AG04450 (cell line): ENCODE measurements at places on chromosomes 2 and 18.

GRCh38 chr2:72037261-72037666 is 110.4 kb downstream of the CYP26B1 start:
- DNase-seq: no peak

- no peak for DNase-seq
These were observed 371.5 kb upstream of the SETBP1 start for GRCh38 chr18:44309185-44309584.

DNA sequence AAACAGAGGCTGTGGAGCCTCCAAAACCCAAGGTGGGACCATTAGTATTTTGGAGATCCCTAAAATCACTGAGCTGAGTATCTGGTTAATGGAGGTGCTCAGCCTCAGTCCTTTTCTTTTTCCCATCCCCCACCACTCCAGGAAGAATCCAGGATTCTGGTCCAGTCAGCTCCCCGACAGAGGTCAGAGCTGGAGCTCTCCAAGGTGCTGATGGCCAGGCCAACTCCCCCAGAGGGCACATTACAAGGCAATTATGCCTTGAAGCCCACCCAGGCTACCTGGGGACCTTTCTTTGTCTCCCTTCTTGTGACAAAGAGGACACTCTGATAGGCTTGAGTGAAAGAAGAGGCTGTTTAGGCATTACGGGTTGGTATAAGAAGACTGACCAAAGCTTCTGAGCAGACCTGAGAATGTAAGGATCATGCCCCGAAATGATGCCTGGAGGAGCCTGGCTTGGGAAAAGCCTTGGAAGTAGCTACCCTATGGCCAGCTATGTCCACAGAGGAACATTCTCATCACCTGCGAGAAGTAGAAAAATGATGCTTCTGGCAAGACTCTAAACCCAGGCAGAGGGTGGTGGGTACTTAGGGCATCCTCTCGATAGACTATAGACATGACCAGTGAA is 102.5 kb upstream of the LDAH start:
- no peak for DNase-seq

GRCh38 chr2:69149631-69150215 is 136.7 kb downstream of the ANTXR1 start:
- DNase-seq: no peak

DNA sequence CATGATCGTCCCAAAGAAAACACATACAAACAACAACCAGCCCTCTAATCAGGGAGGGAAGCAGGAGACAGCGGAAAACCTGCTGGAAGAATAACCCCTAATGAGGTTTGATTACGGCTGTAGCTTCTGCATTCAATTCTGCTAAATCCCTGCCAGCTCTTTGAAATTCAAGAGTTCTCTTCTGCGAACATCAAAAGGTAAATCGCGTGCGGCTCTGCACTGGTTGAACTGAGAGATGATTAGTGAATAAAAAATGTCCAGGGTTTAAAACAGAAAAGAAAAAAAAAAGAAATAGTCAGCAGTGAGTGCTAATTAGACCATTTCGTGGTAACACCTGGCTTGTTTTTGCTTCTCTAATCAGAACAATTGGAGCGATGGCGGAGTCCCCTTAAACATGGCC is 153.0 kb upstream of the CAPN13 start:
- no peak for DNase-seq

DNA sequence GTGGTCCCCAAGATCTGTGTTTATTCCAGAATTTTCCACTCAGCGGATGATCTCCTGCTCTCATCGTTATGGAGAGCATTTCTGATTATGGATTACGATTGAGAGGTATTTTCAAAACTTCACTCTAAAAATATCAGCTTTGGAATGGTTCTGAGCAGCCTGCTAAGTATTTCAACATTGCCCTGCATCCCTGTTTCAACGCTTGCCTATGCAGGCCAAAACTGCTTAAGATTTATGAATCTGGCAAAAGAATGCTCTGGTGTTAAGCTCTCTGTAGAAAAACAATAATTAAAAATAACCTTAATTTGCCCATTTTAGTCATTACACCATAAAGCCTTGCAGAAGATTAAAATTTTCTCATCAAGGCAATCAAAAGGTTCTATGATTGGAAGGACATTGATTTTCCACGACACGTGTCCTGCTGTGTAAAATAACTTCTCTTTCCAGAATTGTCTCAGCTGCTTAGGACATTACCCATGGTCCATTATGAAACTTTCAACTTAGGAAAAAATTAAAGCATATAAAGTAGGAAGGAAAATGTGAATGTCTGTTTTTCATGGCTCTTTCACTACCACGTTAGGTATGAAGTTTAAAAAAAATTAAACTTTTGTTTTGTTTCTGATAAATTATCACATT is 229.9 kb downstream of the ACKR3 start:
- DNase-seq: no peak

DNA sequence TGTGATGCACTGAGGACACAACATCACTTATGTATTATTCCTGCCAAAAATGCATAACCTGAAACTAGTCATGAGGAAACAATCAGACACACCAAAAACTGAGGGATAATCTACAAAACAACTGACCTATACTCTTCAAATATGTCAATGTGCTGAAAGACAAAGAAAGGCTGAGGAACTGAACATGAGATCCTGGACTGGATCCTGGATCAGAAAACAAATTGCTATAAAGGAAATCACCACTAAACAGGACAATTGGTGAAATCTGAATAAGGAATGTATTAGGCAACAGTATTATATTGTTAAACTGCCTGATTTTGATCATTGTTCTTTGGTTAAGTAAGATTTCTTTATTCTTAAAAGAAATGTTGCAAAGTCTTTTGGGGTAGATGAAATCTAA is 28.8 kb downstream of the CUL3 start:
- no peak for DNase-seq

DNA sequence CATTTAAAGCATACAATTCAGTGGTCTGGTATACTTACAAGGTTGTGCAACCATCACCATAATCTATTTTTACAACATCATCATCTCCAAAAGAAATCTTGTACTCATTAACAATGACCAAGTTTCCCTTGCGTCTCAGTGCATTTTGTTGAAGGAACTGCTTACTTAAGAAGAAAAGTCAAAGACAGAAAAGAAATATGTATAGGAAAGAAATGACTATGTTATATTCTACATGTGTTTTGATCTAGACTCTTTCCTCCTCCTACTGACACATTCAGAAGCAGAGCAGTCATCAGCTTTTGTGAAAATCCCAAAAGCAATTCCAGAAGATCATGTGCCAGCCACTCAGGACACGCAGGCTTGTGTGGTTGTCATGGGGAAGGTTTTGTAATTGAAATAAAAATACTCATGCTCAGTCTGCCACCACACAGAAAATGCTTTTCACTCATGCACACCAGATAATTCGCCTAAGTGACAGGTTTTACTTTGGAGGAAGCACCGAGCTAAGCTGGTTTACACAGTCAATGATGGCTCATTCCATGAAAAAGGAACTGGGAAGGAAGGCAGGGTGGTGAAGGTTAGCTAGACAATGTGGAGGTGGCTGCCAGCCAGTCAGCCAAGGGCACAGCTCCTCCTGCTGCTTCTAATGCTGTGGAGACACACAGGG is 158.5 kb upstream of the REV1 start:
- peak; percentile 39 for DNase-seq

DNA sequence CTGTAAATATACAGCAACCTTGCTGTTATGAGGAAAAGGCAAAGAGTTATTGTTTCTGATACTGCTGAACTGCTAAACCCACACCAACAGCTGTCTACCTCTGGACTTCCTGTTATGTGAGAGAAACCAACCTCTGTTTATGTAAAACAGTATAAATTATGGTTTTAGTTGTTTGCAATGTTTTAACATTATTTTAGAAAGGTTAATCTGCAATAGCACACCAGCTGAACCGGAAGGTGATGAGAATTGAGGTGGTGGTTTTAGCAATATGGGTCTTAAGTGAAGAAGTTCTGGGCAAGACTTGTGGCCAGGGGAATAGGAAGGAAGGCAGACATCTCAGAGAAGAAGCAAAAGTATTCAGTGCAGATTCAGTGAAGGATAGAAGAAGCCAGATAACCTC is 237.8 kb downstream of the PLCL1 start:
- no peak for DNase-seq

DNA sequence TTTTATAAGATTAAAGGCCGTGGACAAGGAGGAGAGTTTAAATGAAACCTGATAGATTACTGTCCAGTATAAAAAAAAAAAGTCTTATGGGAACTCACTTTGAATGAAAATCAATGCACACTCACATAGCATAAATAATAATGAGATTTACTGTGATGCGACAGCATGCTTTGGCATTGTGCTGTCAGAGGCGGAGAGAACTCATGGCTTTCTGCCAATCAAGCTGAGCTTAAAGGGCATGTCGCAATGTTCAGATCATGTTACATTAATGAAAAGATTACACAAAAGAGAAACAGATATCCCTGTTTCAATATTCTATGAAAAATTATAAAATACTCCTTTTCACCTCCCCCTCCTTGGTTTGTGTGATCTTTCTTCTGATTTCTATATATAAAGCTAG is 310.8 kb downstream of the ERBB4 start:
- peak; percentile 15 for DNase-seq

GRCh38 chr2:166081131-166081632 is 46.6 kb downstream of the SCN1A start:
- no peak for DNase-seq

- DNase-seq: peak; percentile 94
These were observed 153.6 kb downstream of the MTCL1 start for GRCh38 chr18:8858888-8859511.

DNA sequence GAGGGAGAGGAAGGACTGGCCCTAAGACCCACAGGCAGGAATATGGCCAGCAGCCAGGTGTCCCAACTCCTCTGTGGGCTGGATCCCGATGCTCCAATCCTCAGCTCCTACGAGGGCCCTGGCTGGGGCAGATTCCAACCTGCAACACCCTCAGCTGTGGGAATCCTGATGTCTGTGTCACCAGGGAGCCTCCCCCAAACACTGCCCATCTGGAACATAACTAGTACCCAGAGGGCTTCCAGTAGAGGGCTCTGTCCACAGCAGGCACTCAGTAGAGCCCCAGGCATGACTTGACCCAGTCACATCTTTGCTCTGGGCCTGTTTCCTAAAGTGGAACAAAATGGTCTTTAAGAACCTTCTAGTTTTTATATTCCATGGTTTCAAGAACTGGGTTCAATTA is 20.6 kb upstream of the LOXHD1 start:
- no peak for DNase-seq

- no peak for DNase-seq
These were observed 10.6 kb upstream of the CEP68 start for GRCh38 chr2:65045651-65046050.

DNA sequence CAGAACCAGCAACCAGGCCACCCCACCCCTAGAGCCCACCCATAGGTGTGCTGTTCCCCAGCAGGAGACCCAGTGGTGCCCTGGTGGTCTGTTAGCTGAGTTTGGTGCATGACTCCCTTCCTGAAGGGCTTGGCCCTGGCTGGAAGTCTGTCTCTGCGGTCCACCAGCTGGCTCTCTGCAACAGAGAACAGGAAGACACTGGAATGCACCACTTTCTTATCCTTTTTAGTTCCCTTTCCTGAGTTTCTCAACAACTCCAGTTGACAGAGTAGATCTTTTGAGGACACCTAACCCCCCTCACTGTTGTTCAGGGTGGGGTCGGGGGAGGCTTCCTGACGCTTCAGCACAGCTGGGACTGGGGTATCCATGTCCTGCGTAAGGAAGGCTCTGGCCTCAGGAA is 11.9 kb upstream of the RPL37A start:
- no peak for DNase-seq

- DNase-seq: no peak
These were observed 64.0 kb upstream of the POMC start for GRCh38 chr2:25232248-25232825.

GRCh38 chr18:12424252-12424651 is 16.5 kb downstream of the PRELID3A start:
- DNase-seq: no peak

DNA sequence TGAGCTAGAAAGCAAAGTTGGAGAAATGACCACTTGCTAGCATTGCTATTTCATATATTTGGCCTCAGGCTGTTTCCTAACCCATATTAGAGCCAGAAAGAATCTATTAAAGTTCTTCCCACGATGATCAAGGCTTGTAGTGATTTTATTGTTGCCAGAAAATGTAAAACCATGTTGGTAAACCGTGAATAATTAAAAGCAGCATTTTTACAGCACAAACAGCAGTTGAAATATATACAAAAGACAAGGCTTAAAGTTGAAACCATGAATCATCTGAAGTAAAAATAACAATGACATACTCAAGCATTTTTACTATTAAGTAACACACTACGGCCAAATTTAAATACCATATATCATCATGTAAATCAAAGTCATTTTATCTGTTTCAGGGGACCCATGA is 27.7 kb upstream of the DSC3 start:
- DNase-seq: no peak

DNA sequence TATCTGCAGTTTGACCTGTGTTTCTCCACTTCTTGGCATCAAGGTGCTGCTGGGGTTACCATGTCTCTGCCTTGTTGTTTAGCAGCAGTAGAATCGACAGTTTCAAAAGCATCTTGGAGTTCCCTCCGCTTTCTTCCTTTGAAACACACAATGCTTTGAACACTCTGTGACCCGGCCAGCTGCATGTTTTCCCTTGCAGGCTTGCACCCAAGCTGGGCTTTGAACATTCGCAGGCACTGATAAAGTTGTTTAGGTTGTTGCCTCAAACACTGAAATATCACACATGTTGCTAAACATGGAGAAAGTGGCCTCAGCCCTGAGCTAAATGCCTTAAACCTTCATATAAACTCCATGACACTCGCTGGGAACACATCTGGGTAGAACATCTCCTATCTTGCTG is 251.7 kb downstream of the TSN start:
- no peak for DNase-seq

DNA sequence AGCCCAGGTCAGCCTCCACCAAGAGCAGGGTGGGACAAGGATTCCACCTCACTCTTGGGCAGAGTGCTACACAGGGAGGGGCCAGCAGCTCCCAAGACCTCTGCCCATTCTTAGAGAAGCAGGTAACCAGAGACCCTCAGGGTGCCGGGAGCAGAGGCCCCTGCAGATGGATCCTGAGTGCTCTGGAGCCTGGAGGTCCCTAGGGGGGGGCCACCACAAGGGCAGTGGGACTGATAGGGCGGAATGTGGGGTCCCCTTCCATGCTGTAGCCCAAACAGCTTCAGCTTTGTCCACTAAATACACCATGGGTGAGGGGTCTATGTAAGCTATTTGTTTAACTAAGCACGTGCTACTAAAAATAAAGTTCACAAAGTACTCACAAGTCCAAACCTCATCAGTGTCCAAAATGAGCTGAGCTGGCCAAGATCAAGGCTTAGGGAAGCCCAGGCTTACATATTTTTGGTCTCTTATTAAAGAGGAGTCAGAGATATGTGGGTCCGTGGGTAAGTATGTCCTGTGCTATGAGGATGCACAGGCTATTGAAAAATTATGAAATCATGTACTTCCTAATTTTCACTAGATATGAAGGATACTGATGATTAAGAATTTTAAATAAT is 21.5 kb upstream of the GPC1 start:
- no peak for DNase-seq

- no peak for DNase-seq
These were observed 3.5 kb downstream of the FARP2 start for GRCh38 chr2:241359481-241360045.

- no peak for DNase-seq
These were observed 7.8 kb upstream of the ARMC9 start for GRCh38 chr2:231190531-231191197.
